ENCODE measurements at places on chromosomes 7 and 10.

GRCh38 chr10:23370106-23370505, 25.5 kb upstream of the C10orf67 start:
- peak; percentile 86 for DNase-seq

DNA sequence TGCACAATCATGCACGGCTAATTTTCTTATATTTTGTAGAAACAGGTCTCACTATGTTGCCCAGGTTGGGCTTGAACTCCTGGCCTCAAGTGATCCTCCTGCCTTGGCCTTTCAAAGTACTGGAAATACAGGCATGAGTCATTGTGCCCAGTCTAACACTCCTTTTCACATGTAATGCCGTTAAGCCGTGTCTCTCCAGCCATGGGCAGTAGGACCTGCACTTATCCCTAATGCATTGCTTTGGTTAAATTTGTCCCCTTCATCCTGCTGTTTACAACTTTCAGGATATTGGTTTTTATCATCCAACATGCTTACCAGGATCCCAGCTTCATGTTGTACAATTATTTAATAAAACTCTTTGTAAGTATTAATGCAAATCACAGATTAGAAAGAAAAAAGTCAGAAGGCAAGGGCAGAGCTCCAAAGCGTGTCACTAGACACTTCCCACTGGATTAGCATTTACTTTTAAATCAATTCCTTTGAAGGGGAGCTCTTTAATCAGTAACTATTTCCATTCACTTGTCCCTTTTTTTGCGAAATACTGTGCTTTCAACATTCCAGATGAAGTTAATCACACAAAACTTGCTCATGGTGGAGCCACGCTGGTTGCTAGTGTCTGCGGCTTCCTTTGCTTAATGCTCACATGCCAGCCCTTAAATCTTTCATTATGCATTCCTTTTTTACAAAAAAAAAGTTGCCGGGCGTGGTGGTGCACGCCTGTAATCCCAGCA, 256.0 kb upstream of the AUTS2 start:
- DNase-seq, result no peak

DNA sequence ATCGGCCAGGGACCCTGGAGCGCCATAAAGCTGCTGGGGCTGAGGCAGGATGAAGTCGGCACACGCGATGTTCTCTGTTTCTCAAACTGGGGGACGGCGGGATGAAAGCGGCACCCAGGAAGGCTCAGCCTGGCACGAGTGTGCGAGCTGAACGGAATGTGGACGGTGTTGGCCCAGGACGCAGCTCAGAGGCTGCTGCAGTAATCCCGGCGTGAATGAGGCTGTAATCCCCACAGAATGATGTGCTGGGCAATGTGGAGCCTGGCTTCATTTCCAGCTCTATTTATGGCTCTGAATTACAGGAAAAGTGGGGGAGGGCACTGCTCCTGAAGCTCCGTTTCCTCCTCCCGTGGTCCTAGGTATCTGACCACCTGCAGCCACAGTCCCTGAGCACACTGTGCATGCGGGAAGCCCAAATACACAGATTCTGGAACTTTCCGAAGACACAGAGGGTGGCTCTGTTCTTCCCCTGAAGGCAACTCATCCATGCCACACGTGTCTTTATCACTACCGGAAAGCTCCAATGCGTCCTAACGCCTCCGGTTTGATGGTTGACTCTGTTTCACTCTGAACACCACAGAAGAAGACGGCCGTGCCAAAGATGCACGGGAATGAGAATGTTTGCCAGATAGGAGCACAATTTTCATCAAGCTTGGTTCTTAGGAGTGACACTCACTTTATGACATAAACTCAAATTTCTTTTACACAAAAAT, 37.6 kb downstream of the KLF6 start:
- no peak for DNase-seq

GRCh38 chr7:877312-878232, 1.2 kb downstream of the GET4 start:
- no peak for DNase-seq

DNA sequence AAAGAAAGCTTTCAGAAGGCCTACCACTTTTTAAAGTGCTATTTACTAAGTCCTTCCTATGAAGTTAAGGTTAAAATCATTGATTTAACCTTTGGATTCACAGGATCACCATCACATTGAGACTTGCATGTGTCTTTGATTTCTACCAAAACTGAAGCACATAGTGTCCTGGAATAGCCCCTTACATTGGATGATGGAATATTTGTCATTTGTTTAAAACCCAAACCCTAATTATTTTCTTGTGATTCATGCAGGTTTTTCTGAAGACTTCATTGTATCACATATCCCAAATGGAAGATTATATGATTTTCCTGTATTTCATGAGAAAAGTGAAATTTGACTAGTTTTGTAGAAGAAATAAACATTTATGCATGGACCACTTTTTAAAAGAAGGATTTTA, 3.3 kb downstream of the SEMA3A start:
- no peak for DNase-seq

DNA sequence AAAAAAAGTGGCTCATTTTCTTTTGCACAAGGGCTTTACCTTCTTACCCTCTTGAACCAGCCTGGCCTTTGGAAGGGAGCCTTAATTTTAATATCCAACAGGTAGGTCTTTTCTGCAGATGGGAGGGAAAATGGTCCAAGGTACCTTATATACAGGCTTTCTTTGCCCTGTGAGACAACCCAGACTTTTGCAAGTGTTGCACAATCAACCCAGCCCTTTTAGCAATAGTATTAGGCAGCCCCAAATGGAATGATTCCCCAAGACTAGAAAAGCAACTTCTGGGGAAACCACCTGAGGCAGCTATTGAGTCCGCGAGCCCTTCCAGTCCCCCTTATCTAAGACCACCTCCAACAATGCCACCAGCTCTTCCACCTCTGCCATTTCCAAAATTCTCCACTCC, 1138.3 kb downstream of the XPNPEP1 start:
- DNase-seq, result no peak

DNA sequence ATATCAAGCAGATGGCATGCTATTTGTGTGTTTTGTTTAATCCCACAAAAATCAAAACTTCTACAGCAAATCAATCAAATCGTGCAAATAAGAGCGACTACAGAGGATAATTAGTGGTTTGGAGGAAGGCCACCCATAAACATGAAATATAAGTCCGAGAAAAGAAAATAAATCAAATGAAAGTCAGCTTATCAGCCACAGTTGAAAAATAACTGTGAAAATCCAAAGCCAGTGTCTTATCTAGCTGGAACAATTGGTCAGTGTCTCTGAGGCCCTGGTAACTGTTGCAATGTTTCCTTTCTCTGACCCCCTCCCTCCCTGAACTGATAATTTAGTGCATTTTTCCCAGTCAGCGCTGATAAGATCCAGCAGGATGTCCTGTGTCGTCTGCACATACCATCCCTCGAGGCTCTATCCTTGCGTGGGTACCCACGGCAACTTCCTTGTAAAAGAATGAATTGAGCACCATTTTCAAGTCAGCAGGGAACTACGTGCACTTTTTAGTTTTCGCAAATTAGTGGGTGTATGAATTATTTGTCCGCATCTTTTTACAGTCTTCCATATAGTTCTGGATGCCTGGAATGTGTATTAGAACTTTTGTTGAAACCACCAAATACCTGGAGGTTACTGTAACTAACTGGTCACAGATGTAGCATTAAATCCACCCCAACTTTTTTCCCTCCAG, 10.8 kb upstream of the JCAD start:
- DNase-seq, result no peak

DNA sequence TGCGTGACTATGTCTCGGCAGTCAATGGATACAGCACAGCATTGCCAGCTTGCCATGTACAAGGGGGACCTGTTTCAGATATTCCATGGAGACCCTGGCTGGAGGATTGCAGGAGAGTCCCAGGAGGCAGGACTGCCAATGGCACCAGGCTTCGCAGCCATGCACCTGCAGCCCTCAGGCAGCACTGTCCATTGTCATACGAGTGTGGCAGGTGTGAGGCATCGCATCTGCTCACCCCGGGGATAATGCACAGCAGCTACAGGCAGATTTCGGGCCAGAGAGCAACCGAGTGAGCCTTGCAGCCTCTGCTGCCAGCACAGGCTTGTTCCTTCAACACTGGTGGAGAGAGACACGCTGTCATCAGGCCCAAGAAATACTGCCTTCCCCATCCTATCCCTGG, 415.1 kb downstream of the PAXIP1 start:
- no peak for DNase-seq

GRCh38 chr7:24924375-24924774, 55.6 kb downstream of the OSBPL3 start:
- DNase-seq, result no peak

DNA sequence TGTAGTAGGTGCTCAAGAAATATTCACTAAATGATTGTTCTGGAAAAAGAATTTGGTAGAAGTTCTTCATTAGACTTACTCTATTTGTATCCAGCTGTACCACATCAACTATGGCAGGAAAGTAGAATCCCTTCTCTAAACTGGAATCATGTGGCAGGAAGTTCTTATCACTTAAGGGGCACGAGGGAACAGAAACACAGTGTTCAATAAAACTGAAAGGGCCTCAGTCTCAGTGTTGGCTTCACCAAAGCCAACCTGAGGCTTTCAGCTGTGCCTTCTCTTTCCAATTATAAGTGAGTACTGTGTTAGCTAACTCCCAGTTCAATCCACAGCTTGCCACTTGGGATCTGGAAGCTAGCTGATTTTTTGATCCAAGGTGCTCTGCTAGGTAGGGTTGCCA, 257.6 kb upstream of the LRGUK start:
- no peak for DNase-seq

GRCh38 chr10:101693651-101693977, 1.4 kb downstream of the FBXW4 start:
- DNase-seq, result no peak

DNA sequence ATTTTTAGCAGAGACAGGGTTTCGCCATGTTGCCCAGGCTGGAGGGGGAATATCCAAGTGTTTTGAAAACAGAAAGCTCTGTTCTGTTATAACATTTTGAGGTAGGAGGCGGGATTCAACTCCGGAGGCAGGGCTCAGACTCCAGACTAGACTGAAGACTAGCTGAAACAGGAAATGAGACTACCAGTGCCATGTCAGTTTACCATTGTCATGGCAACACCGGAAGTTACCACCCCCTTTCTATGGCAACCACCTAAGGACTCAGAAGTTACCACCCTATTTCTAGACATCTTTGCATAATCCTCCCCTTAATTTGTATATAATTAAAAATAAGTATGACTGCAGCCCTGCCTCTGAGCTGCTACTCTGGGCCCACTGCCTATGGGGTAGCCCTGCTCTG, 1069.1 kb upstream of the AUTS2 start:
- no peak for DNase-seq

- no peak for DNase-seq
Measured at GRCh38 chr7:67856046-67856445, 859.4 kb downstream of the TYW1 start.
